ENCODE measurements at places on chromosomes 3 and 15.

- no peak for DNase-seq
Observed at GRCh38 chr3:95655363-95655986, 1158.9 kb upstream of the EPHA6 start.

DNA sequence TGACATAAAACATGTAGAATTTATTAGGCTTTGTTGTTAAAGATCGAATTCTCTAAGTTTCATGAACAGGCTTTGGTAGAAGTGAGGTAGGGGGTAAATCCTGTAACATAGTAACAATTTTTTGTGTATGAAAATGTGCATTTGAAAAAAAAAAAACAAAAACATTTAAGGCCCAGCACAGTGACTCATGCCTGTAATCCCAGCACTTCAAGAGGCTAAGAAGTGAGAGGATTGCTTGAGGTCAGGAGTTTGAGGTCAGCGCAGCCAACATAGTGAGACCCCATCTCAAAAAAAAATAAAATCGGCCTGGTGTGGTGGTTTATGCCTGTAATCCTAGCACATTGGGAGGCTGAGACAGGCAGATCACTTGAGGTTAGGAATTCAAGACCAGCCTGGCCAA lies 26.8 kb upstream of the PPP4R2 start:
- DNase-seq: peak; percentile 55

DNA sequence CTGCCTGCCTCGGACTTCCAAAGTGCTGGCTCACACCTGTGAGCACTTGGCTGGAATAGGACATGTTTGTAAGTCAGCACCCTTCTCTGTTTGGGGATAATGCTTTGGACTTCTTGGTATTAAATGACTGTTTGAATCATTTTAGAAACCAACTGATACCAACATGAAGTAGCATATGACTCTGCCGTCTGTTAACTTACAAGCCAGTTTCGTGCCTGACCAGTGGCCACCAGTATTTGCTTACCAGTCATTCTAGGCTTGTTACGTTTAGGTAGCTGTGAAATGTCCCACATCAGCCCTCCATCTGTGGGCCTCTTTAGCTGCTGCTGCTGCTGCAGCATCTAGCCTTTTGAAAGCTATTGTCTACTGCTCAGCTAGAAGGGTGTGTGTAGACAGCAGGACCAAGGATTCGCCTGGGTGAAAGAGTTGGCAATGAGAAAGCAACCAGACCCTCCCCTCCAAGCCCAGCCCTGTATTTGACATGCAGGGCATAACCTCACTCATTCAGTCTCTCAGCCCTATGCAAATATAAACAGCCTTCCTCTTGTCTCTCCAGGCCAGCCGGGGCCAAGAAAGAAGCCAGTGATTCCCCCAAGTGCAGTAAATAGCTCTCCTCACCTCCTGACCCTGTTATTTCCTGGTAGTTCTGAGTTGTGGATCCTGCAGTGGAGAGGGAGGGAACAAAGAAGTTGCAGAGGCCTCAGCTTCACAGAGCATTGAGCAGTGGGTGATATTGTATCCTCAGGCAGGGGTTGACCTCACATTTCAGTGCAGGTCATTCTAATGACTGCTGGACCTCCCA lies 51.0 kb downstream of the NKIRAS1 start:
- peak; percentile 38 for DNase-seq

DNA sequence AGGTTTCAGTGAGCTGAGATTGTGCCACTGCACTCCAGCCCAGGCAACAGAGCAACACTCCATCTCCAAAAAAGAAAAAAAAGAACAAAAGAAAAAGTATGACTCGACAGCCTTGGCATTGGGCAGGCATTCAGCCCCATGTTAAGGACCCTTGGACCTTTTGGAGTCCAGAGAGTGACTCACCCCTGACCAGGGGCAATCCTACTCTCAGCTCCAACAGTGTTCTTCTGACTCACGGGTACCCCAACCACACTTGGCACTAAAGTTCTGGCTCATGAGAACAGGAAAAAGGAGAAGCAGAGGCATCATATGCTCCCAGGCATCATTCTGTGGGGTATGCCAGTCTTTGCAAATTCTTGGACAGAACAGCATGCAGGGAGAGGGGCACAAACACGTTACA lies 252.4 kb upstream of the HES1 start:
- peak; percentile 24 for DNase-seq

DNA sequence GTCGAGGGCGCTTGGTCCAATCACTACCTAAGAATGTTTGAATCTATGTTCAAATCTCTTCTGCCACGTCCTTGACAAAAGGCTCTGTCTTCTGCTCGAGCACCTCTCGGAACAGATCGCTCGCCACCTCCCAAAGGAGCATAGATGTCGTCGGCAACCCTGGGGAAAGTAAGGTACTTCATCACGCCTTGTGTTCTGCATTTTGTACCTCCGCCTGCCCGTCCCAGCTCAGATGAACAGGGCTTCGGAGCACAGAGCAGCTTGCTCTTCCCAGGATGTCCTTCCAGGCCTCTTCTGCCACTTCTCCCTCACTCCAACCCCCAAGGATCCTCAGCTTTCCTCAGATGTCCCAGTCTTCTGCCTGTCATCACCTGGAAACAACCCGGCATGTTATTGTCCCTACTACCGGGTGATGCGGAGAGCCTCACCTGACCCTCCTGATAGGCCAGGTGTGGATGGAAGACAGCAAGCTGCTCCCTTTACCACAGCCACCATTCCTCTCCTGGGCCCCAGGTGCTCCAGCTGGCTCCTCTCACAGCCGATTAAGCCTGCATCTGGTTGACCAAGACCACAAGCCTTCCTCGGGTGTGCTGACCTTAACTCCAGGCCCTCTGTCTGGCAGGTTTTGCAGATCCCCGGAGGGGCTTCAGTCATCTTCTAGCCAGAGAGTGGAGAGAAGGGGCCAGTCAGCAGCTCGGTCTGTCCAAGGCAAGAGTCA lies 270.5 kb downstream of the FAM43A start:
- no peak for DNase-seq

GRCh38 chr3:44962621-44963393 lies 13.2 kb downstream of the ZDHHC3 start:
- DNase-seq: peak; percentile 63

GRCh38 chr3:12903000-12903800 lies 61.8 kb upstream of the RPL32 start:
- no peak for DNase-seq

GRCh38 chr3:183958775-183959174 lies 58.9 kb downstream of the ABCC5 start:
- no peak for DNase-seq

DNA sequence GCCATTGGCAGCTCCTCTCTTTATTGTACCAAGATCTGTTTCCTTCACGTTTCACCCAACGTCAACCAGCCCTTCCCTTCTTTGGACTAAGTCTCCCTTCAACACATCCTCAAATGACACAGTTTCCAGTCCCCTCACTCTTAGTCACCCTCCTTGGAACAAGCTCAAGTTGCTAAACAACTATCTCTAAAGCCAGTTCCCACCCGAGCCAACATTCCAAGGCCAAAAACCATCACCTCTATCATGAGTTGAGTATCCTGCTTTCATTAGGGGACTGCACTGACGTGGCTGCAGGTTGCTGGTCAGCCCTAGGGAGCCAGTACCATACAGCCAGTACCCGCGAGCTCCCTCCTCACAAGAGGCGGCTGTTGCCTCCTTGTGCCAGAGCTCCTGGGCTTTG lies 73.8 kb downstream of the LIPC start:
- peak; percentile 39 for DNase-seq

DNA sequence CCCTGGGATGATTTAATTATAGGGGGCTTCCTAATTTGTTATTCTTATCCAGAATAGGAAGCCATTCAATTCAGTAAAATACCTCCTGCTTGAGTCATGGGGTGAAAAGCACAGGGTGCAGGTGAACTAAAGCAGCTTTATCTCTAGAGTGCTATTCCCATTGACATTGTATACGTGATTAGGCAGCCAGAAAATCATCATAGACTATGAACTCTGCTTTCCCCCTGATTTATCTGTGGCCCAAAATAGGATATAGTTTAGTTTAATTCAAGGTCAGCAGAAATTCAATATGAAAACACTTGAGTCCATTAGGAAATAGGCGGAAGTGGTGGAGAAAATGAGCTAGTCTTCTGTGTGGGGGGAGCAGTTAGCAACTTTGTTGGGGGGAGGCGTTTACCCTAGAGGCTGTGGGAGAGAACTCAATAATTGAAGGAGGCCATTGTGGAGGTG lies 18.2 kb upstream of the PRKCI start:
- DNase-seq: peak; percentile 15

- no peak for DNase-seq
Observed at GRCh38 chr3:160005004-160005403, 16.4 kb downstream of the IL12A start.

DNA sequence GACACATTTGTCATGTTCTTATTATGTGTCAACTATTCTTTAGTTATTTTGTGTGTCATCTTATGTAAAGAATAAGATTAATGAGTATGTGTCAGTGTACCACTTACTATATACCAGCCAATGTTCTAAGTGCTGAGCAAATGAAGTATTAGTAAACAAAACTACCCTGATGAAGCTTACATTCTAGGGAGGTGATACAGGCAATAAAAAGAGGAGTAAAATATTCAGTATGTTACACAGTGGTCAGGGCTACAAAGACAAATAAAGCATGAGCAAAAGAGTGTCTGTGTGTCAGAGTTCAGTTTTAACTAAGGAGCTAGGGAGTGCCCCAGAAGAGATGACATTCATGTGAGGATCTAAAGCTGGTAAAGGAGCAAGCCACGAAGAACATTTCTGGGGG lies 79.1 kb downstream of the TRPC1 start:
- DNase-seq: no peak

GRCh38 chr3:15148614-15149013 lies 49.7 kb upstream of the RBSN start:
- DNase-seq: no peak

- DNase-seq: no peak
Observed at GRCh38 chr15:21271566-21271965, 168.7 kb downstream of the POTEB3 start.

GRCh38 chr3:102038477-102039142 lies 189.3 kb downstream of the NFKBIZ start:
- DNase-seq: no peak

DNA sequence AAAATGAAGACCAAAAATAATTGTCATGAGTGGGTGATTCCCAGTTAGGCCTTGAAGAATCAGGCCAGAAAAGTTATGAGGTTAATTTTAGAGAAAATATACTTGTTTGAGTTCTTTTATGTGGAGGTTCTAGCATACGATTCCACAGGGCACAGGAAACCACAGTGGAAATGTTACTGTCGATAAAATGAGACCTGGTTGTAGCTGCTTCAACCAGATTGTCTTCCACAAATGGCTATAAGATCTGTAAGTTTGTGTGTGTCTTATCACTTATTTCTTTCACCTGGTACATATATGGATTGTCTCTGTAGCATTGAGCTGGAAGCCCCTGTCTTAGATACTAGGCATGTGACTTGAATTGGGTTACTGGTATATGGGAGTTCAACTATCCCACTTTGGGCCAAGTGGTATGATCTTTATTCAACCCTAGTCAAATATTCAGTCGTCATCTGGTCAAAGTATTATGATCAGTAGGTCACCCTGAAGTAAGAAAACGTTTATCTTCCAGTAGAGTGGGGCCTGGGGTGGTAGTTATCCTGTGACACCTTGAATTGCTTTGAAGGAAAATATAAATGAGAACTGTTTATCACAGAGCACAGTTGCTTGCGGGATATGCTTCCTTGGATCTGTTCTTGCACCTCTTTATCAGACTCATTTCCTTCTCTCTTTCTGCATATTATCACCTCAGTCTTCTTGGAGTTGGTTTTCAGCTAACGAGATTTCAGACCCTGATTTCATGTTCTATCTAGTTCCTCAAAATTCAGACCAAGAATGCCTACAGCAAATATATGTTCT lies 21.5 kb upstream of the ZNF609 start:
- DNase-seq: no peak

GRCh38 chr3:8761866-8762265 lies 7.5 kb downstream of the OXTR start:
- DNase-seq: no peak

- DNase-seq: peak; percentile 78
Observed at GRCh38 chr15:60392601-60392985, 5.2 kb downstream of the ANXA2 start.

DNA sequence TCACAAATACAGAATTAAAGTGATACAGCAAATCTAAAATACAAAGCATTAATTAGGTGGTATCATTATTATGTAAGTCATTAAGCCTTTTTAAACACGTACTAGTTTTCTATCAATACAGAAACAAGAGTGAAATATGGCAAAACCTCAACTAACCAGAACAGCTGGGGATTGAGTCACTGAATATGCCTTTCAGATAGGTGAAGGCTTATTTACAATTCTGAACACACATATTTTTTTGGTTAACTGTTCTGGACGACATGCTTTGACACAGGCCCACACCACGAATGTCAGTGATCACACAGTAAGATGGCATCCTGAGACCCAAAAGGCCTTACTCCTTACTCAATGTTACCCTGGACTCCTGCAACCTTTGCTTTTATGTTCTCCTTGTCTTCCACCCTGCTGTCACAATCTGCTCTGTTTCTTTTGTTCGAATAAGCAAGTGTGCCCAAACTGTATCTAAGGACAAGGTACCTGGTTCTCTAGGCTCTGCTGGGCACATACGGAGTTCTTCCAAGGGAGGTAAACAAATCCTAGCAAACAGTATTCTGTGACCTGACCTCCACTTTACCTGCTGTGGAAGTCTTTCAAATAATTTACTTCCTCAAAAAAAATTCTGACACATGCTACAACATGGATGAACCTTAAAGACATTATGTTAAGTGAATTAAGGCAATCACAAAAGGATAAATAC lies 7.0 kb downstream of the SFMBT1 start:
- no peak for DNase-seq

GRCh38 chr15:81156324-81156723 lies 22.3 kb downstream of the CFAP161 start:
- no peak for DNase-seq

Measured in IMR-90 (cell line).